ENCODE measurements at places on chromosomes 2 and 18.

DNA sequence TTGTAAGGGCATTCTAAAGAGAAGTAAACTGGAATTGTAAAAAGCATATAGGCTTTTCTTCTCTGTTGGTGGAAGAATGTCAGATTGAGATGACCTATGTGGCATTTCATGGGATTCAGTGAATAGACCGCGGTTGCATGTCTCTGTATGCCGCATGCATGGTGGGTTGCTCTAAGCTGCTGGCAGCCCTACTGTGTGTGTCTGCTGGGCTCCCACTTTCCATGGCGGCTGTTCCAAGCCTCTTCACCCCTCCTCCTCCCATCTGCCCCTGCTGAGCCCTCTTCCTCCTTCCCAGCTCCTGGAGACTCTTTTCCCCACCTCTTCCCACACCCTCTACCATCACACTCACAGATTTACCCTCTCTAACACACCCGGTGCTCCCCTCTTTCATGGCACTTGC, 12.6 kb downstream of the ATP6V1C2 start:
- no peak for DNase-seq

- no peak for DNase-seq
These were observed 46.1 kb upstream of the CELF4 start for GRCh38 chr18:37611614-37612279.

- DNase-seq: no peak
These were observed 19.0 kb downstream of the HS6ST1 start for GRCh38 chr2:128299628-128300027.

GRCh38 chr2:53104263-53104662, 663.3 kb upstream of the CHAC2 start:
- no peak for DNase-seq

DNA sequence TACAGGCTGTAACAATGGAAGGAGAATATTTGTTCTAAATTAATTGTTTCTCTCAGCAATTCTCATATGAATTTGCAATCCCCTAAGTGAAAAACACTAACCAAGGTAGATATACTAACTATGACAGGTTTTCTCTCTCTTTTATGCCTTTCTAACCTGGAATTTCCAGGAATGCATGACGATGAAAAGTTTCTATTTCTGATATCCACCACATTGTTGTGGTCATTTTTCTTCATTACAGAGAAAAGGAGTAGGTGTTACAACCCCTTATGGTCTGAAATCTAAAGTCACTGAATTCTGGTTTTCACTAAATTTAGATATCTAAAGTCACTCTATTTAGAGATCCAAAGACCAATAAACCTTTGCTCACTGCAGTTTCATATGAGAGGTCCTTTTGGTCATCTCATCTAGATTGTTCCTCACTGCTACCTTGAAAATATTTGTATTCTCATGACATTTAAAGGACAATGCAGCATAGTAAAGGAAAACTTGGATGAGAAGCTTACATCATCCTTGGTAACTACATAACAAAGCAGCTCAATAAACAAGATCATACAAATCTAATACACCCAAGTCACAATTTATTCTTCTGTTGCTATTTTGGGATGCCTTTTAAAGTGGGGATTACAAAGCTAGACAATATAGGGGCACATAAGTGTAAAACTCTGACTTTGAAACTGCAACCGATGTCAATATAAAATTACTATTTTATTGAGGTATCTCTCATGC, 85.8 kb downstream of the TCF4 start:
- DNase-seq: no peak

DNA sequence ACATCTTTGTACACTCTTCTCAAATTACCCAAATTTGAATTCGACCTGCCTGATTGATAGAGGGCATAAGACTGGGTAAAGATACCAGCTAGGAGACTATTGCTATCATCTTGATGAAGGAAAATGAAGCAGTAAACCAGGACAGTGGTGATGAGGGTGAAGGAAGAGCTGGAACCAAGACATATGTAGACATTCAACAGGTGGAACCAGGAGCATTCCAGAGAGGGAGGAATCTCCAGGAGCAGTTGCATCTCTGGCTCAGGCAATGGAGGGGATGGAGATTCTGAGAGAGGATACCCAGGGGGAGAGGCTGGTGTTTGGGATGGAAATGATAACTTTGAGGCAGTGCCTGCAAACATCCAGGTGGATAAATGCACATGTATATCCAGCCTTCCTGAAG, 41.6 kb downstream of the SDC1 start:
- no peak for DNase-seq

- DNase-seq: no peak
These were observed 36.1 kb downstream of the DPP4 start for GRCh38 chr2:162037886-162038285.

DNA sequence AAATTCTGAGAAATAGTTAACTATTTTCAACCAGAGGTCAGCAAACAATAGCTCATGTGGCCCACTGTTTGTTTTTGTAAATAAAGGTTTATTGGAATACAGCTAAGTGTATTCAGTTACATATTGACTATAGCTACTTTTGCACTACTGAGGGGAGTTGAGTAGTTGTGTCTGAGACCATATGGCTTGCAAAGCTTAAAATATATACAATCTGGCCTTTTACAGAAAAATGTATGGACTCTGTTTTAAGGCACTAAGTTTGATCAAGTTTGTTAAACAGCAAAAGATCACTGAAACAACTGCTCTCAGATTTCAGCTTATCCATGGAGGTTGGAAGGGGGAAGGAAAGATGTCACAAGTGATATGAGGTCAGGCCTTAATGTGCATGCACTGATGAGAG, 667.1 kb downstream of the CNTNAP5 start:
- no peak for DNase-seq

GRCh38 chr2:101942851-101943250, 48.9 kb upstream of the IL1R2 start:
- DNase-seq: no peak

DNA sequence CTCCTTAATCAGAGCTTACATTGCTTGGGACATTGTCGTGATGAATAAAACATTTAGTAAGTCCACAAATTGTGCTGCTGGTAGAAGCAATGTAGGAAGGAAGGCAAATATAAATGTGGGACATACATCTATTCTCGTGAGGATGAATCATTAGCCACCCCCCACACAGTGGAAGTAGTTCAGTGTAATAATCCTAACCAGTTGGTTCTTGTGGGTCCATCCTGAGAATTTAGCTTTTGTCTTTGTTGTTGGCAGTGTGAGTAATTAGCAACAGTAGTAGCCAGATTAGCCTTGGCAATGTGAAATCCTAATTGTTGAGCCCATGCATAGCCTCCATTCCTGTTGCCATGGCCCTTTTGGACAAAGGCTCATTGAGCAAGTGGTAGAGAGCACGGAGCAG, 532.1 kb downstream of the FBXO15 start:
- DNase-seq: no peak

GRCh38 chr2:170716851-170717598, 1.9 kb downstream of the SP5 start:
- no peak for DNase-seq

DNA sequence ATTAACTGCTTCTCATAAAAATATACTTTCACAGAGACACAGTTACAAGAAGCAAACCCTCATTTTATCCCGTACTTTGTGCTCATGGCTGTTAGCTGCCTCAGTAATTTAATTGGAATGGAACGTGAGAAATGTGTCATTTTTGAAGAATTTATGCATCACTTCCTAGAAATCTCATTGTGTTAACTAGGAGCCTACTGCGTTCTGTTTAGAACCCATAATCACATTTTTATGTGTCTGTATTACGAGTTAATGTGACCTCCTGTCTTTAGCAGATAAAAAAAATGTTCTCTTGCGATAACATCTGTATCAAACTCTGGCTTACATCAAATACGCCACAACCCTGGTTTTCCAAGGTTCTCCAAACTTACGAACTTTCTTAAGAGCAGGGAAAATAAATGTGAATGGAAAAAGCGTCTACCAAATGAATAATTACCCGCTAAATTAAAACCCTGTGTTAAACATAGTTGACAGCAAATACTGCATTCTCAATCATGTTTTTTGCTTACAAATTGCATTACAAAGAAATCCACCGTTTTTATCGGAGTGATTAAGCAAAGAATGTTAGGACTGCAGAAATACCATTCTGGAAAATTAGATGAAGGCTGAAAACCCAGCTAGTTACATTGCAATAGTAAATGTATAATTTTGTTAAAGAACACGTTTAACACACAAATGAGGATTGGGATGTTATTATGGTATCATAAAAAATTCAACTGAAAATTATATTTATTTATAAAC, 12.1 kb upstream of the GBX2 start:
- DNase-seq: no peak

DNA sequence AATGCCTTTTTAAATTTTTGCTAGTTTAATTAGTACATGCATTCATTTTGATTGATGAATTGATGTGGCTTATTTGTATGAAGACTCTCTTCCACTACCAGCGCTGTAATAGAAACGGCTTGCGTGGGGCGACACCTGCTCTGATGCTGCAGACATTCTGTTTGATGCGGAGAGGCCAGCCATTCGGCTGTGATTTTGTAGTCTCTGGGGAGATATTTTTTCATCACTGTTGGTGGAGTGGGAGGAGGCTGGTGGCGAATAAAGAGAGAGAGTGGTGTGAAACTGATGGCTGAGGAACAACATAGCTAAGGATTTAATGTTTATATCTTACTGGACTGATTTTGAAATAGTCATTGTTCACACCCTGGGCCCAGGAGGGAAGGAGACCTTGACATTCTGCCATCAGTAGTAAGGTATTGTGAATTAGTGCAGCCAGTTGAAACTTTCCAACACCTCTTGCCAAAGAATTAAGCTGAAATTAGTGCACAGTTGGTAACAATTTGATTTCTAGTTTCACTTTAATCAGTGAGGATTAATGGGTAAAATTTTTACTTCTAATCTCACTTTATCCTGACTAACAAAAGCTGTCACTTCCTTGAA, 224.1 kb downstream of the MTX2 start:
- DNase-seq: no peak

- no peak for DNase-seq
These were observed 26.5 kb downstream of the MSTN start for GRCh38 chr2:190036071-190036470.

DNA sequence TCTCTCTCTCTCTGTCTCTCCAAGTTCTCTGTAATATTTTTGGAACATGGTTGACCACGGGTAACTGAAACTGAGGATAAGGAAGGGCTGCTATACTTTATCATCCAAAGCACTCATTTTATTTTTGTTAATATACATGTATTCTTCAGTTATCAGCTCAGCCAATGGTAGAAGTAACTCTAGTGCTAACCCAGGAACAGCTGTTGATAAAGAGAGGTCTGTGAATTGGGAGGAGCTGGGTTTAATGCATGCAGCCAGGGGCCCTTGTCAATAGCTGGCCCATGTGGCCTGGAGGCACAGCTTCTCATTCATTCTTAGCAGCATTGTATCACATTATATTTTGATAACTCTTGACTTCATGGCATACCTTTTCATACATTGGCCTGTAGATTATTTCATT, 401.6 kb downstream of the EPHA4 start:
- DNase-seq: no peak

- DNase-seq: no peak
These were observed 395.1 kb downstream of the FBXO15 start for GRCh38 chr18:73752546-73752945.

DNA sequence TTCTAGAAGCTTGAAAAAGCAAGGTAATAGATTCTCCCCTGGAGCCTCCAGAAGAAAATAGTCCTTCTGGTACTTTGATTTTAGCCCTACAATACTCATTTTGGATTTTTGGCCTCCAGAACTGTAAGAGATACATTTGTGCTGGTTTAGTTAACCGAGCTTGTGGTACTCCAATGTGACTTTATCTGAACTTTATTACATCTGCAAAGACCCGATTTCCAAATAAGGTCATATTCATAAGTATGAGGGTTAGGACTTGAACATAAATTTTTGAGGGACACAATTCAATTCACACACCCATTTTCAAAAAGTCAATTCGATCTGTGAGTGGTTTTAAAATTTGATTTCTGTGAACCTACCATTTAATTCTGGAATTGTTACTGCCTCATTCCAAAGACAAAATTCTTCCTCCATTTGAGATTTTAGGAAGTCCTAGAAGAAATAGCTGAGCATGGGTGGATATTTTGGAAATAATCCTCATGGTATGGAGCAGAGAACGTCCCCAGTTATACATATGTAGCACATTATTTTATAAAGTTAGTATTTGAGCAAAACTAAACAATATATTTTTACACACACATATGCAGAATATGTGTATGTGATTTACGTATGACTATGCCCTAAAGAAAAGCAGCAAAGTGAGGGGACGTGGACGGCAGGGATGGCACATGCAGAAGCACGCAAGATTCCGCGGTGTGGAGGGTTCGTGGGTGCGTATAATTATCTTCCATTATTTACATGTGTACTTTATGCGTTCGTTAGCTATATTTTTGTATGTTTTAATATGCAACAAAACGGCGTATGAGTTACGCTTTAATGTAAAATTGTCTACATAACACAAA, 905 bp upstream of the NUP35 start:
- no peak for DNase-seq

- no peak for DNase-seq
These were observed 66.0 kb downstream of the RAB10 start for GRCh38 chr2:26099933-26100332.

GRCh38 chr2:48346124-48346536, 183.8 kb upstream of the STON1 start:
- no peak for DNase-seq

DNA sequence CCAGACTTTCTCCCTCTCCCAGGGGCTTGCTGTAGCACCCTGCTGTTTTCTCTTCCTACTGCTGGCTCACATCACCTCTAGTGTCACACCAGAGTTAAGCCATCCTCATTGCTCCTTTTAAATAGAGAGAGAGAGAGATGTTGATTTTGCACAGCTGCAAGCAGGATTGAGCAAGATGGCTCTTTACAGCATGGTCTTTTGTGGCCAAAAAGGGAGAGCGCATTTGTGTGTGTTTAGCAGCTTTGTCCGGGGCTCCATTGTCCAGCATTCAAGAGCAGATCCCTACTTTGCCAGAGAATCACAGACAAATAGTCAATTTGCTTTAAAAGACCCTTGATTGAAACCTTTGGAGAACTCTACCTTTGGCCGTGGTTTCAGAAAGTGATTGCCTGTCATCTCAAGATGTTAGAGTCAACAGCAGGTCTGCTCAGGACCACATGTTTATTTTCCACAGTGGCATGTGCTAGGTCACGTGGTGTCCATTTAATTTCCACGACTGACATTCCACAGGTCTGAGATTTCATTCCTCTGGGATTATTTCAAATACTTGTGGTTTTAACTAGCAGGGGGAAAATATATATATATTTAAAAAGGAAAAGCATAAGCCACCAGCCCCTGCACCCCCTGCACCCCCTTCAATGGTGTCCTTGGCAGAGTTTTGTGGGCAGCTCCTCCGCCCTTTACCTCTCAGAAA, 359.9 kb upstream of the SLC14A2 start:
- DNase-seq: no peak

All from activated effector memory CD4-positive, alpha-beta T cell treated with Interleukin-2 at 50 U/mL for 16 hours (primary cell).